ENCODE measurements at places on chromosomes 1 and 21.

DNA sequence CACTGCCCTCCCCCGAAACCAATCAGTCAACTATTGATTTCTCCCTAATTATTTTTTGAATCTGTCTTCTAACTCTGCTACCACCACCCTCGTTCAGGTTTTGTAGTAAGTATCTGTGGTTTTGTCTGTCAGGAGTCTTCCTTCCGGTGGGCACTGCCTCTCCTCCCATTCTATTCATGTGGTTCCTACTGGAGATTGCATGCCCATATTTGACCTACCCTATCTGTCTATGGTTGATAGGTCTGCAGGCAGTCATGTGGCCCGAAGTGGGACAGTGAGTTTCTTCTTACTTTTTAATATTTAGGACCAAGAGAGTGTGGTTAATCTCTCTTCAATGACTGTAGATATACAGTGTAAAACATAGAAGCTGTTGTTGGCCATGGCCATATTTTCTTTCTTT lies 17.8 kb upstream of the MAST2 start:
- peak; percentile 43 for DNase-seq
- peaks cover 22% of the 10 kb centered on the region for H3K27me3 ChIP-seq
- peak overlapping the region; percentile 33 for H3K4me3 ChIP-seq
- peaks cover 18% of the 10 kb centered on the region for H3K4me1 ChIP-seq

GRCh38 chr1:166307261-166308188 lies 140.7 kb upstream of the FAM78B start:
- H3K36me3 ChIP-seq = no peaks in the 10 kb centered on the region
- H3K27me3 ChIP-seq = no peaks in the 10 kb centered on the region
- H3K4me3 ChIP-seq = no peak overlapping the region

DNA sequence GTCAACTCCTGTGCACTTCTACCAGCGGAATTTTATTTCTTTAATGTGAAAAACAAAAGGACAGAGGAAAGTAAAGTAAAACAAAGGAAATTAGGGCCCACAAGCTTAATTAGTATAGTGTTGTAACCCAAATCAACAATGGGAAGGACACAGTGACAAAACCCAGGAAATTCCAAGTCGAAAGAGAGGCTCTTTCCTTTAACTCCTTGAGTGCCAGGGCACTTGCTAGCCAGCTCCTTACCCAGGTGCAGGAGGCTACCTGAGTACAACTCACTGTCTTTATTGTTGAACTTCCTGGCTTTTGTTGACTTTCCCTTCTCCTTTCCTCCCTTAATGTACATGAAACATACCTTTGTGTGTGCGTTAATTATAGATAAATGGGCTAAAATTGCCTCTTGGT lies 55.0 kb downstream of the PEX14 start:
- DNase-seq = no peak
- H3K4me1 ChIP-seq = peaks cover 21% of the 10 kb centered on the region
- no peak overlapping the region for H3K27ac ChIP-seq
- peaks cover 4% of the 10 kb centered on the region for H3K36me3 ChIP-seq
- H3K27me3 ChIP-seq = no peaks in the 10 kb centered on the region
- no peak overlapping the region for H3K4me3 ChIP-seq

GRCh38 chr1:83799594-83799993 lies 199.3 kb downstream of the TTLL7 start:
- H3K4me1 ChIP-seq = no peaks in the 10 kb centered on the region
- no peak for DNase-seq
- no peaks in the 10 kb centered on the region for H3K27me3 ChIP-seq
- no peak overlapping the region for H3K27ac ChIP-seq
- H3K36me3 ChIP-seq = peaks cover 2% of the 10 kb centered on the region

GRCh38 chr21:42453224-42453985 lies 42.6 kb downstream of the RSPH1 start:
- H3K4me1 ChIP-seq = peaks cover 44% of the 10 kb centered on the region
- no peak for DNase-seq
- H3K36me3 ChIP-seq = no peaks in the 10 kb centered on the region

DNA sequence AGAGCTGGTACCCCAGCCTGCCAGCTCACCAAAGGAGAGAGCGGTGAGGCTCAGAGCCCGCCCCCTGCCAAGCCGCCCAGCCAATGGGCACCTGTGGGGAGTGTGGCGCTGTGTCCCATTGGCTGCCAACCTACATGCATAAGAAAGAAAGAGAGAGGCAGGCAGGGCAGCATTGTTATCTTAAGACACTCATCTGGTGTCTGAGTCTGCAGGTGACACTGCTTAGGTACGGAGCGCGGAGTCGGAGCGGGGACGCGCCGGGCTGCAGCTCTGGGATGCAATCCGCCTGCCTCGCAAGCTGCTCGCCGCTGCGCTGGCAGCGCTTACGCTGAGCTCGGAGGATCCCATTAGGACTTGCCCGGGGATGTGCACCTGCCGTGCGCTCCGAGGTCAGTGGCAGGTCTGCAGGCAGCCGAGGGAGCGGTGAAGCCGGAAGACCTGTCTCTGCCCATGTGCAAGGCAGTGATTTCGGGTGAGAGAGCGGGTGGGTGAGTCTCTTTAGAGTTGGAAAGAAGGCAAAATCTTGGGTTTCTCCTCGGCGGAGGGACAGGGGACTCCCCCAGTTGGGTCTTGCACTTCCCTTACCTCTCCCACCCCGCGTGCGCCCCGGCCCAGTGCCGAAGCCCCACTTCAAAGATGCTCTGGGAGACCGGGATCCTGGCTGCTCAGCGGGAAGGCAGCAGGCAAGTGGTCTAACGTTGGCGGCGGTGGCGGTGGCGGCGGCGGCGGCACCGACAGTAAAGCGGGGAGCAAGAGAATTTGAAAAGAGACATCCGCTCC lies at the start of gene BRINP2:
BRINP2 (plus strand) TSS at position 203 of the 780 bp plus-strand sequence. CDS start 58,919 bp downstream, outside the sequence.
- no peaks in the 10 kb centered on the region for H3K36me3 ChIP-seq
- H3K27me3 ChIP-seq = peaks cover 25% of the 10 kb centered on the region
- H3K27ac ChIP-seq = no peak within 1 kb of the TSS
- H3K4me1 ChIP-seq = no peaks in the 10 kb centered on the region
- peak; percentile 1 for DNase-seq

GRCh38 chr1:201883786-201884185 lies 4.9 kb upstream of the SHISA4 start:
- no peak overlapping the region for H3K27ac ChIP-seq
- H3K27me3 ChIP-seq = peaks cover 14% of the 10 kb centered on the region
- no peak for DNase-seq
- H3K4me3 ChIP-seq = no peak overlapping the region
- no peaks in the 10 kb centered on the region for H3K36me3 ChIP-seq
- H3K4me1 ChIP-seq = peaks cover 7% of the 10 kb centered on the region

DNA sequence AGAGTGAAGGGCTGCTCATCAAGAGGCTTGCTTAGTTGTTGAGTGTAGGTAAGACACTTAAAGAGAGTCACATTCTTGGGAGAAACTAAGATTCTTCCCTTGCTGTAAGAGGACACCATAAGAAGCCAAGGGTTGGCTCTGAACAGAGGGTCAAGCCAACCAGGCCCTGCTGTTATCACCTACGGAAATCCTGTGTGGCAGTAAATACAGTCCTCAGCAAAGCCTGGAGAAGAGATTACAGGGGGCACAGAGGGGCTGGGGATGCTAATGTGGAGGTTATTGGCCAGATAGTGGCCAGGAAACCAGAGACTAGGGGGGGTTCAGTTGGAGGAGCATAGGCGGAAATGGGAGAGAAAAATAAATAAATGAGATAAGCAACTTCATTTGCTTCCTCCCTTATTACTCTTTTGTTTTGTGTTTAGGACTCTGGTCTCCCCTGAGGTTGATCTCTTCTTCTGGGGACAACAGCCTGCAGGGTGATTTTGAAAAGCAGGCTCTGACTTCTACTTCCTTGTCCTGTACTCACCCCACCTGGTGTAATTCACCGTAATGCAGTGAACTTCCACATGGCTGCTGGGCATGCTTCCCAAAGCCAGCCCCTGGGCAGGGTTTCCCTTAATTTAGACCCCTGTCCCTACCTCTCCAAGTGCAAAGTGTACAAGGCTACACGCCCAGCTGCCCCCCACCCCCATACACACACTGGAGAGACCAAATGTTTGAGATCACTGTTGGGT lies 40.9 kb downstream of the MTARC1 start:
- H3K4me1 ChIP-seq = no peaks in the 10 kb centered on the region
- no peak overlapping the region for H3K27ac ChIP-seq
- H3K36me3 ChIP-seq = no peaks in the 10 kb centered on the region
- no peak for DNase-seq

DNA sequence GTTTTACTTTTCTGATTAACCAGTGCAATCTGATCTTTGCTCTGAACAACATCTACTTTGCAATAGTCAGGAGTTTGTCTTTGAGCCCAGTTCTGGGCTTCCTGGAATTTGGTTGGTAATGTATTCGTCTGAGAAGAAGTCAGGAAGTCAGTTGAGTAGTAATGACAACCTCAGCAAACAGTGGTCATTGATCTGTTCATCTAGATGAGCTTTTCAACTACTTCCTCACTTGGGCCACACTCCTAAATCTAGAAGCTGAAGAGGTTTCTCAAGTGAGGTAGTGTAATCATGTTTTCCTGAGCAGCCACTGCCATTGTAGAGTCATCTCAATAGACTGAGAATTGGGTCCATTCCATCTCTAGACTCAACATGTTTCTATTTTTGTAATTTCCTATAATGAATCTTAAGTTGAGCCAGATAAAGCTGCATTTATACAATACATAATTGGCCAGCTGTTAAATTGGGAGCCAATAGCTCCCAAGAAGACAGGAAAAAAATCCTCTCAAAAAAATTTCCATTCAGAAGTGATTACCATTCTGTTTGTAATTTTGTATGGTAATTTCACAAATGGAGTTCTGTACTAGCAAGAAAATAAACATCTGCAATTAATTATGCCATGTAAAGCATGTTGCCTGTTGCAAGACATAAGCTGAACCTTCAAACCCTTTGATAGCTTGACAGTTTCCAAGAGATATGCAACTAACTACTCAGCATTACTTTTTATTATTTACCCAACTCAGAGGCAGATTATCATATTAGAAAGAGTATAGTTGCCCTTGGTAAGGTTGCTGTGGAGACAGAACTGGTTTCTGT lies 49.6 kb downstream of the WDR64 start:
- DNase-seq = no peak
- H3K36me3 ChIP-seq = no peaks in the 10 kb centered on the region

DNA sequence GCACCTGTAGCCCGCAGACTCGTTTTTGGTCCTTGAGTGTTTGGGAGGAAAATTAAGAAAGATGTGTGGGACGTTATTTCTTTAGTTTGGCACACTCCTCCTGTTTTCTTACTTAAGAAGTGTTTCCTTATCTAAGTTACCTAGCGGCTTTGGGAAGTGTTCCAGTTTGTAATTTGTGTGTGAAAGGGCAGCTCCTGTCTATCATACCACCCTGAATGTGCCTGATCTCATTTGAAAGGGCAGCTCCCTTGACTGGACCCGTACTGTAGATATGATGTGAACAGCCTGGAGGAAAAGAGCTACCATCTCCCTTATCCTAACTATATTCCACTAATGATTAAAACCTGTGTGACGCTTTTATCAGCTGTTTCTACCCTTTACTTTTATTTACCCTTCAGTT lies 314.3 kb downstream of the CHRM3 start:
- H3K4me1 ChIP-seq = peaks cover 3% of the 10 kb centered on the region
- no peaks in the 10 kb centered on the region for H3K27me3 ChIP-seq
- H3K4me3 ChIP-seq = no peak overlapping the region
- no peak for DNase-seq
- H3K36me3 ChIP-seq = peaks cover 25% of the 10 kb centered on the region

DNA sequence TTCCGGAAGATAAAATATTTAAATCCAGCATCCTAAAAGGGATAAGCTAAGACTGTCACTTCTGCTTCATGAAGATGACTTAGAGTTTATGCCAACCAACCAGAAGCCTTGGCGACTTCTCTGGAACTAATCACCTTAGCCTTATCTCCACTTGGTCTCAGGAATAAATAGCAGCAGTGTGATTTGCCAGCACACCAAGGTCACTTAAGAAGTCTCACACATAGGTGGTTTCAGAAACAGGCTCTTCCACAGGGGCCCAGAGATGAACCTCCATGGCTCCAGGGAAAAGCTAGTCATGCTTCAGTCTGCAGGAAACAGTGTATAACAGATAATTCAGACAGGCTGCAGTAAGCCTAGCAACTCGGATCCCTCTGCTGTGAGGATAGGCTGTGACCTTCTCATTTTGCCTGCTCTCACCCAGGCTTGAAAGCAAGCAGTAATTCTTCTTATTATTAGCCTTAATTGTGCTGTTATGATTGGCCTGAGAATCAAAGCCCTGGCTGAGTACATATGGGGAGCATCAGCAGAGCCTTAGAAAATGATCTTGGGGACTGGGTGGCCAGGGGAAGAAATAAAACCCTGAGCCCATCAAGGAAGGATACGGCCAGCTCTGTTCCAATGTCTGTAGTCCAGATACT lies 84.7 kb downstream of the WLS start:
- H3K27me3 ChIP-seq = peaks cover 3% of the 10 kb centered on the region
- H3K4me1 ChIP-seq = no peaks in the 10 kb centered on the region
- H3K4me3 ChIP-seq = no peak overlapping the region
- no peak for DNase-seq
- no peak overlapping the region for H3K27ac ChIP-seq
- no peaks in the 10 kb centered on the region for H3K36me3 ChIP-seq

DNA sequence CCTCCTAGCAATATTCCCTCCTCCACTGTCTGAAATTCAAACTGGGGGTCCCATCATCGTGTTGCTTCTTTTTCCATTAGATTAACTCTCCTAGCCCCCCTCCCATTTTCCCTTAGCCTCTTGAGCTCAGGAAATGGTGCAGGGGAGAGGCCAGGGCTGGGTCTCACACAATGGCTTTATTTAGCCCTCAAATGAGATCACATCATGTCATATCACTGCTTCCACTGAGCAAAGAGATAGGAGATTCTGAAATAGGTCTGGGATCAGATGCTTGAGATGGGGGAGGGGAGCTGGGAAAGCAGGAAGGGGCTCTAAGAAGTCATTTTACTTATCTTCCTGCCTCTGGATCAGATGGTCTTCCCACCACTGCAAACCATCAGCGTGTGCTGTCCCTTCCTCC lies 17.8 kb upstream of the ARHGEF2 start:
- H3K27me3 ChIP-seq = no peaks in the 10 kb centered on the region
- no peaks in the 10 kb centered on the region for H3K4me1 ChIP-seq
- no peak for DNase-seq

DNA sequence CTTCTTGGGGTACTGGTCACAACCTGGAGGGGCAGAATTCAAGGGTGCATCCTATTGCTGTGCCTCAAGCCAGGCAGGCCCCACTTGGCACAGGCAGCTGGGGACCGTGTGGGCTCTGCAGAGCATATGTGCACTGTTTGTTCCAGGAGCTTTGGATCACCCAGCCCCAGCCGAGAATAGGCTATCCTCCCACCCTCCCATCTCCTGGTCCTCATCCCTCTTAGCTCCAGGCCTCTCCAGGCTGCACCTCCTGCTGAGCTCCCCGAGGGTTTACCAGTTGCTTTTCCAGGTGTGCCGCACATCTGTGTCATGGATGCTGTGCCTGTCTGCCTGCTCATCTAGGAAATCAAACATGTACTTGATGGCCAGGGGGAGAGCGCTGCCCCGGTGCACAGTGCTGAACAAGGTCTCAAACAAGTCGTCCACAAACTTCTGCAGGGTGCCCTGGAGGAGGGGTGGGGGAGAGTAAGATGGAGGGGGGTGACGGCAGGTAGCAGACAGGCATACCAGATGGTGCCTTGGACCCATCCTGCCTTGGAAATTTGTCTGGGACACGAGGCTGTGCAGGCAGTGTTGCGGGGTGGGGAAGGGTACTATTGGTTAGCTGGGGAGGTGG lies 120.5 kb upstream of the CD34 start:
- no peaks in the 10 kb centered on the region for H3K4me1 ChIP-seq
- no peak overlapping the region for H3K4me3 ChIP-seq

- no peaks in the 10 kb centered on the region for H3K27me3 ChIP-seq
- DNase-seq = no peak
- no peak overlapping the region for H3K4me3 ChIP-seq
- no peak overlapping the region for H3K27ac ChIP-seq
- H3K36me3 ChIP-seq = peaks cover 14% of the 10 kb centered on the region
These were observed 185.6 kb downstream of the TGFBR3 start for GRCh38 chr1:91700332-91700731.
